Suppressor macrophage treated with lipopolysaccharide for 1 hour (primary cell): ENCODE measurements at places on chromosomes 7 and 10.

- DNase-seq: no peak
Measured at GRCh38 chr10:44589944-44590449, 205.1 kb upstream of the CXCL12 start.

GRCh38 chr10:112333452-112333851, 40.5 kb upstream of the ACSL5 start:
- DNase-seq: no peak

DNA sequence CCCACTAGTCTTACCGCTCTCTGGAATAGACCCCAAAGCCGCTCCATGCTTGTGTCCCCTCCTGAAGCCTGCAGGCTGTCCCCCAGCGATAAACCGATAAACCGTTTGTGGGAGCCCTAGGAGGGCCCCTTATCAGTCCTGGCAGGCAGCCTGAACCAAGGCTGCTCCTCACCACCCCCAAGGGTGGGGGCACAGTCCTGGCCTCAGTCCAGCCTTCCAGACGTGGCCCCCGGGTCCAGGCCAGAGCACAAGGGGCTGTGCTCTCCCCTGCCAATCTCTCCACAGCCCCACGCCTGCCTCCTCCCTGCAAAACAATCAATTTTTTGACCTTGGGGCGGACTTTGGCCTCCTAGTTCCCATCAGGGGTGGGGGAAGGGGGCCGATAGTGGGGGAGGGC, at the start of gene TFR2:
TFR2 (minus strand) TSS at position 90 of the 397 bp plus-strand sequence; CDS start at position 47, 43 bp downstream.
- no peak for DNase-seq

DNA sequence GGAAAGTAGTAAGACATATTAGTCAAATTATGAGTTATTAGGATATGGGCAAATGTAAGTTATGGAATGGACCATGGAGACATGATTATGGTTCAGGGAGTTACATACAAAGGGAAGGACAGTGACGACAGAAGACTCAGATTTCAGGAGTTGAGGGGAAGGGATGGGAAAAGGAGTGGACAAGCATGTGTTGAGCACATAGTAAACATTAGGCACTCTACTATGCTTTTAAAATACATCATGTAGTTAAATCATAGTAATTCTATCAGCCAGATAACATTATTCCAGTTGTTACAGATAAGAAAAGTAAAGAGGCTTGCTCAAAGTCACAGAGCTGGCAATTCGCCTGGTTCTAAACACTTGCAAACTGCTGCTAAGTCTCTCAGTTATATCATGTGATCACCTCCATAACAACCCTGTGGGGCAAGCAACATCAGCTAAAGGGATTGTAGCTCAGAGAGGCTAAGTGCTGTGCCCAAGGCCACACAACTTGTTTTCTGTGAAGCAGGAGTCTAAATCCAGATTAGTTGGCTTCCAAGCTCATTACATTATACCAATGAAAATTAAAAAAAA, 115.2 kb upstream of the MDFIC start:
- DNase-seq: no peak

DNA sequence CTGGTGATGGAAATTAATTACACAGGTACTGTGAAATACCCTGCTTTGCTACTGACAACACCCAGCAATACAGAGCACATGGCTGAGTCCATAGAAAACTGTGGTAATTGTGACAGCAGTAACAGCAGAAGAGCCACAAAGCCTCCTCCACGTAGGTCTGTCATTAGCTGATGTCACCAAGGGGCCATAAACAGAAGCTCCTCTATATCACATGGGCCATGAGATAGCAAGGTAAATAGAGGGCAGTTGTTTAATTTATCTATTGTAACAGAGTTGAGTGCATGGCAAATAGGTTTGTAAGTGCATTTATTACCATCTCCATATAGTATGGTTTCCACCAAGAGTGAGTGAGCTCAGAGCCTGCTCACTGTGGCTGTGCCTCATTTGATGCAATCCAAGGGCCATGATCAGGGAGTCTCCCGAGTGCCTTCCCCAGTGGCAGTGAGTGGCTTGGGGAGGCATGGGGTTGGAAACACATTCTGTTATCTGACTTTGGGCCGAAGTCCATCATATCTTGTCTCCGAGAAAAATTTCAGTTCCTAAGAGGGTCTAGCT, 281.2 kb downstream of the SKAP2 start:
- DNase-seq: no peak

- peak; percentile 49 for DNase-seq
Measured at GRCh38 chr7:47539398-47540052, 42.4 kb downstream of the TNS3 start.

- peak; percentile 83 for DNase-seq
Measured at GRCh38 chr10:73910764-73911552, at the start of gene PLAU. PLAU (plus strand) TSS chr10:73911132; CDS start chr10:73911556, 424 bp downstream.

DNA sequence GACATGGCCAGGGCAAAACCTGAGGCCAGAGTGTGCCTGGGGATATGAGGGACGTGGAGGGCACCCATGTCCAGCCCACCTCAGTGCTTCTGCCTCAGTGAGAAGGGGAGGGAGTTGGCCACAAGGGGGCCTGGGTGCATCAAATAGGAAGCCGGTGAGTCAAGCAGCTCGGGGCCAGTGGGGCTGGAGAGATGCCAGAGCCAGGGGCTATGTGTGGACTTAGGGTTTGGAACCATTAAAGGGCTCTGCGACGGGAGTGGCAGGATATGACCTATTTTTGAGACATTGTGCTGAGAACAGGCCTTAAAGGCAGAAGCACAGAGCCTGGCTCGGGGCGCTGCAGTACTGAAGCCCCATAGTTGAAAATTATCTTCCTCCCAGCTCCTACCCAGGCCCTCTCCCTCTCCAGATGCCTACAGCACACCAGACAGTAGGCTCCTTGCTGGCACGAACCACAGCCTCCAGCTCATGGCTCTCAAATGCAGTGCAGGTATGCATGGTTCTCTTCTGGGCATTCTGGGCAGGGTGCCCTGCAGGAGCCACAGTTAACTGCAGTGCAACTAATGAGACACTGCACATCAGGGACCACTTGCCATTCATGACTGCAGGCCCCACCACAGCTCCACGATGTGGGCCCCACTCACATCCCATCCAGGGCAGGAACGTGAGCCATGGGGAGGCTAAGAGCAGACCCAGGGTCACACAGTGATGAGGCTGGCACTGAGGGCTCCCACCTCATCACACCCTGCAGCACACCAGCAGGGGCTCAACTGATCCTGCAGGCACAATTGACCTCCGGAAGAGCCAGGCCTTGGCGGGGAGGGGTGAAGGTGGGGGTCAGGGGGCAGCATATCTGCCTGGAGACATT, 7.2 kb upstream of the PGAM2 start:
- peak; percentile 70 for DNase-seq

DNA sequence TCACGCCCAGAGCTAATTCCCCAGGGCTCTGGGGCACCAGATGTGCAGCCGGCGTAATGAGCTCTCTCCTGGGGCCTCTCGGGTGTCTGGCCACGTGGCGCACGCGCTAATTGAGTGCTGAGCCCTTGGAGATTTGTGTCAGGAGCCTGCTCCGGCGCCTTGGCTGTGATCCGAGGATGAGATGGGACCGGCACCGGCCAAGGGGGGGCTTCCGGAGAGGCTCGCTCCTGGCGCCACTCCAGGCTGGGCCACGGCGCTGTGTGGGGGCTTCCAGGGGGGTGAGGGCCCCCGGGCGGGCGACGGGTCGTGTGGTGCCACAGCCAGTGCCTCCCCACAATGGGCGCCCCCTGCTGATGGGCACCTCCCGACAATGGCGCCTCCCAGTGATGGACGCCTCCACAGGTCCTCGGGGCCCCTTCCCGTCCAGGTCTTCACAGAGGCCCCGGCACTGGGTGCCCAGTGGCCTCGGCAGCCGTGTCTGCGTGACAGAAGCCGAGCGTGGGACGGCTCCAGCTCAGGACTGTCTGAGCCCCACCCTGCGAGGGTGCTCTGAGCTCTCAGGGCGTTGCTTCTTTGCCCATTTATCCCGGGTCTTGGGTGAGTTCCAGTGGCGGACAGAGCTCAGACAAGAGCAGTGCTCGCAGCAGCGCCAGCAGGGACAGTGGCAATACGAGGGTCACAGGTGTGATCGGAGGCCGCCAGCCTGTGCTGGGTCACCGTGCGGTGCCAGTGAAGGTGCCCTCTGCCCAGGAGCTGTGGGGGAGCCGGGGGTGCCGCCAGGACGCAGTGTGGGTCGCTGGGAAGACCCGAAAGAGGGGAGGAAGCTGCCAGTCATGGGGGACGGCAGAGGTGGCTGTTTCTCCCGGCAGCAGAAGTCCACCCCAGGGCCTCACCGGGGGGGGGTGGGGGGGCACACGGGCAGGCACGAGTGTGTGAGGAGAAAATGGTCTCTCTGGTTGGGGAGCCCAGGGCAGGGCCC, 8.2 kb upstream of the NKX6-2 start:
- DNase-seq: no peak

DNA sequence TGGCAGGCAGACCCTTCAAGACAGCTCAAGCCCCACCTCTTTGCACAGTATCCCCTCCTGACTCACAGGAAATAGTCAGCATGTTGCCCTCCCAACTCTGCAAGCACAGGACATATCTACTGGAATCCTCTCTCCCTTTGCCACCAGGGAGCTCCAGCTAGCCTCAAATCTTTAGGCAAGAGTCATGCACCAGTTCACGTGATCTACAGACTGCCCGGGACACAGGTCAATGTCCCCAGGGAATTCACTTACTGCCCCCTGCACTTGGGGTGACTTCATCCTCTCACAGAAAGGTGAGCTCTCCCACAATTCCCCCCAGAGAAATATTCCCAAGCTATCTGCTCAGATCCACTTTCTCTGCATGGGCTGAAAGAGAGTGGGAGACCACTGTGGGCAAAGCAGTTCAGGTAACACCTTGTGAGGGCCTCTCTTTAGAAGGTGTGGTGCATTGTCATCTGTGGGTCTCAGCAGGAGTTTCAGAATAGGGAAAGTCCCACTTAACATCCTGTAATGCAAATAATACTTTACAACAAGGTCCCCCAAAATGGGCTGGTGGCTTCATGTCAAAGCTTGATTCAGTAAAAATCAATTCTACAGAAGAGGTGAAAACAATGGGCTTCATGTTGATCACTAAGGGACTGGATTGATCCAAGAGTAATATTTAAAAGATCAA, 129.9 kb downstream of the NOC3L start:
- DNase-seq: no peak

DNA sequence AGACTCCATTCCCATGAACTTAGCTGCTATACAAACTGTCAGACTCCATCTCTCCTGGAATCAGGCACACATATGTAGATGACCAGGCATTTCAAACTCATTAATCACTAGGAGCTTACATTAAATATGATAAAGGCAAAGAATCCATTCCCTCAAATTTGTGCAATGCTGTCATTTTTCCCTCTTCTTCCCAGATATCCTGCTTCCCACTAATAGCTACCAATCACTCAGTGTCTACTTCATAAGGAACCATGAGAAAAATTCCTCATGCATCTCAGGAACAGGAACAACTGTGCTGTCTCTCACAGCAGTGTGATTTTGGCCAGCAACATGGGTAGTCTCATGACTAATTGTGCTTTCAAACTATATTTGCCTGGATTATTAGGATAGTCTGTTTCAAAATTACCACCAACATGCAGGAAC, 133.9 kb downstream of the DKK1 start:
- DNase-seq: no peak

- peak; percentile 58 for DNase-seq
Measured at GRCh38 chr10:48801001-48801421, 116.3 kb downstream of the WDFY4 start.

DNA sequence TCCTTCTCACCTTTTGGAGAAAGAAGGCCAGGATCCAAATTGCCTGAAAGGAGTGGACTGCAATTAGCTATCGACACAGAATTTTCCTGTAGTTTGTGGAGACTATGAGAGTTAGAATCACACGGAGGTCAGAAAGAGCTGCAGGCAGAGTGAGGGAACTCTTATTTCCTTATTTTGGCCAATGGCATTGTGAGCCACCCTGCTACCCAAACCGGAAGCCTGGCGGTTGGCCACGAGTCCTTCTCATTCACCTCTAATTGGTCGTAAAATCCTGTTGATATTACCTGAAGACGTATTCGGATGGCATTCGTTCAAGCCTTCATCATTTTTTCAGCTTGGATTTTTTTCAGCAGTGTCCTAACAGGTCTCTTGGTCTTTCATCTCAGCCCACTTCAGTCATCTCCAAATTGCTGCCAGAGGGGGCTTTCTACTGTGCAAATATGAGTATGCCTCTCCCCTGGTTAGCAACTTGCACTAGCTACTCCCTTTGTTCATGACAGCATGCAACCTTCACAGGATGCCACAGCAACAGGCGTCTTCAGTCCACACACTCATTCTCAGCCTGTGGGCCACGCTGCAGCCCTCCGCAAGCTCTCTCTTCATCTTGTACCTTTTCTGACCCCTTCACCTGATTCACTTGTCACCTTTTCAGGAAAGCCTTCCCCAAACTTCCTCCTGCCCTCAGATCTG, 66.9 kb downstream of the GATA3 start:
- DNase-seq: no peak

DNA sequence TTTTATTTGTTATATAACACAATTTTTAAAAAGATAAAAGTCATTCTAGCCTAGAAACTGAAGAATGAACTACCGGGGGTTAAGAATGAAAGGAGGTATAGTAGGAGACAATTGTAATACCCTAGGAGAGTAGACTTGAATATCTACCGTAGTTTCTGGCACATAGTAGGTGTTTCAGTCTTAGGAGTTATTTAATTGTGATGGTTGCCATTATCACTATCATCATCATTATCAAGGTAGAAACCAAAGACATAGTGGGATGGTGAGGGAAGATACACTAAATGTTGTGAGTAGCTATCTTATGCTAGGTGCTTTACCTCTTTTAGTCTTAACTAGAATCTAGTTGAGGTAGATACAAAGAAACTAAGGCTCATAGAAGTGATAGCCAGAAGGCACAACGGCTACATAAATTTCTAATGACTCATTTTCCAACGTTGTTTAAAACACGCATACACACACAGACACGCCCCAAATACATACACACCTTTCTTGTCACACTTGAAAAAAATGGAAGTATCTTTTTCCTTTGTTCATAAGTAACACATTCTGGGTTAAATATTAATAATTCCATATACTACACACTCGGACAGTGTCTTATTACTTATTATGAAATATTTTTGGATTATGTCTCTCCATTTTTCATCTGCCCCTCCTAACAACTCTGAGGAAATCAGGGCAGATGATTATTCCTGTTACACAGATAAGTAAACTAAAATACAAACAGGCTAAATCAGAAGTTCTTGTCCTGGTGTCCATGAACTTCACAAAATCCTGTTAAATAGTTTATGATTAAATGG, 2.0 kb upstream of the ANLN start:
- no peak for DNase-seq
